ENCODE measurements at places on chromosomes 6 and 20. TPM values are rescaled to one million over a fixed set of nuclear protein-coding genes. Genes with fewer than 3 reads are reported as not detected.
A peak's percentile ranks its signal among the peaks of the same experiment; 100 is the strongest.

DNA sequence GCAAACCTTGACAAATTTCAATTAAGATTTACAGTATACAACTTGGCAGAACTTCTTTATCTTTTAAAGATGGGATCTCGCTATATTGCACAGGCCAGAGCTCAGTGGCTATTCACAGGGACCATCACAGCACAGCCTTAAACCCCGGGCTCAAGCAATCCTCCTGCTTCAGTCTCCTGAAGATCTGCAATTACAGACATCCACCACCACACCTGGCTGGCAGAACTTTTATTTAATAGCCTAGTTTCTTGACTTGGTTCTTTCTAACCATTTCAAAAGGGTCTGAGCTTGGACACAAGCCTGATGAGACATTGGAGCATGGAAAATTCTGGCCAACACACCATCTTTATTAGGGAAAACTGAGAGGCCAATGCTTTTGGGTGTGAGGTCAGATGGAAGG lies 151.6 kb upstream of the KCNG1 start:
- no peak for DNase-seq

Gene CST4
- not detected for total RNA-seq

GRCh38 chr20:53582251-53582570 lies 11.4 kb downstream of the ZNF217 start:
- DNase-seq: no peak

Gene ERVFRD-1
- total RNA-seq: not detected

- peak; percentile 55 for DNase-seq
Observed at GRCh38 chr20:47857569-47858464, 72.5 kb upstream of the SULF2 start.
